ENCODE measurements at places on chromosomes 3 and 15.
A peak's percentile ranks its signal among the peaks of the same experiment; 100 is the strongest.

DNA sequence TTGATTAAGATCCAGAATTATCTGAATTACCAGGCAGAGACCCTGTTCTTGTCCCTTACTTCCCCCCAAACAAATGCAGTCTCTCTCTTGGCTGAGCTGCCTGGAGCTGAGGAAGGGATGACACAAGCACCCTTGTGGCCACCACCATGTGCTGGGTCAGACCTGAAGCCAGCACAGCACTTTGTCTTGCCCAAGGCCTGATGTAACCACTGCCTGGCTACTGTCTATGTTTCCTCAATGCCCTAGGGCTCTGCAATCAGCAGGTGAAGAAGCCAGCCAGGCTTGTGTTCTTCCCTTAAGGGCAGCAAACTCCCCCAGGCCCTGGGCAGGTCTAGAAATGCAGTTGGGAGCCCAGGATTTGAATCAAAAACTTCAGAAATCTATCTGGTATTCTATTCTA, 15.8 kb upstream of the CASR start:
- H3K4me3 ChIP-seq: no peak overlapping the region
- no peaks in the 10 kb centered on the region for H3K4me1 ChIP-seq
- H3K27me3 ChIP-seq: no peaks in the 10 kb centered on the region
- H3K36me3 ChIP-seq: no peaks in the 10 kb centered on the region
- H3K27ac ChIP-seq: no peak overlapping the region

- no peak overlapping the region for H3K4me3 ChIP-seq
- H3K36me3 ChIP-seq: no peaks in the 10 kb centered on the region
- H3K4me1 ChIP-seq: no peaks in the 10 kb centered on the region
- H3K27me3 ChIP-seq: no peaks in the 10 kb centered on the region
- no peak overlapping the region for H3K27ac ChIP-seq
These were observed 35.8 kb downstream of the LMCD1 start for GRCh38 chr3:8537440-8537839.

- no peak for DNase-seq
- no peak overlapping the region for H3K27ac ChIP-seq
- H3K4me3 ChIP-seq: no peak overlapping the region
- H3K27me3 ChIP-seq: no peaks in the 10 kb centered on the region
- no peaks in the 10 kb centered on the region for H3K36me3 ChIP-seq
These were observed 120.4 kb downstream of the ZIC1 start for GRCh38 chr3:147529551-147529950.

GRCh38 chr3:194686816-194687637, 1.3 kb downstream of the FAM43A start:
- H3K36me3 ChIP-seq: no peaks in the 10 kb centered on the region
- DNase-seq: no peak
- H3K4me1 ChIP-seq: peaks cover 61% of the 10 kb centered on the region
- H3K4me3 ChIP-seq: peak overlapping the region; percentile 74

GRCh38 chr15:62454567-62455172, 289.6 kb upstream of the C2CD4B start:
- H3K27me3 ChIP-seq: peaks cover under 1% of the 10 kb centered on the region
- no peaks in the 10 kb centered on the region for H3K36me3 ChIP-seq
- H3K27ac ChIP-seq: no peak overlapping the region
- no peak for DNase-seq

DNA sequence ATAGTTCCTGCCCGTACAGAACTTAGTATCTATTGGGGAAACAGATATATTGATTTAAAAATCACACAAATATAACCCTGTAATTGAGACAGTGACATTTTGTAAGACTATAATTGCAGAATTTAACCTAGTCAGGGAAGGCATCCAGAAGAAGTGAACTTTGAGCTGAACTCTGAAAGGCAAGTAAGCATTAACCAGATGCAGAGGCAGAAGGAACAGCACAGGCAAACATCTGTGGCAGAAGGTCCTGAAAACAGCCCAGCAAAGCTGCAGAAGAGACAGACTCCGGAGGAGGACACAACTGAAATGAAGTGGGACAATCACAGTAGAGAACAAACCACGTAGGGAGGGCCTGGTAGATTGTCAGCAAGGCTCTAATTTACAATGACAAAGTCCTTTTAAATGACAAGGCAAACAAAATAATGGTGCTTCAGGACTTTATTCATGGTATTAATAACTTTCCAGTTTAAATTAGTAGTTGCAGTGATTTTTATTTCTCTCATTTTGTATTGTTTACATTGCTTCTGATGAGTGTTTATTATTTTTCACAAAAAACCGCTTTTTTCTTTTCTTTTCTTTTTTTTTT, 14.5 kb downstream of the BCL2A1 start:
- peaks cover 11% of the 10 kb centered on the region for H3K36me3 ChIP-seq
- H3K4me3 ChIP-seq: no peak overlapping the region
- H3K27ac ChIP-seq: no peak overlapping the region
- no peaks in the 10 kb centered on the region for H3K27me3 ChIP-seq

DNA sequence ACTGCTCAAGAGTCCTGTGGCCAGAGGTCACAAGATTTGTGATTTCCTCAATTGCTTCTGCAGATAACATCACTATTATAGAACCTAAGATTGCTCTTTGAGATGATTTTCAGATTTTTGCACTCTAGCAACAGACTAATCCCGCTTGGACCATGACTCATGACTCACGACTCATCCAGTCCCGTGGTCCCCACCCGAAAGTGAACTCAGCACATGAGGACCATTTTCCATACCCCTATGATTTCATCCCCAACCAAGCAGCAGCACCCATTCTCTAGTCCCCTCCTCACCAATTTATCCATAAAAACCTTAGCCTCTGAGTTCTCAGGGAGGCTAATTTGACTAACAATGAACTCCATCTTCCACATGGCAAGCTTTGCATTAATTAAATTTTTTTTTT, 106.3 kb upstream of the ALCAM start:
- DNase-seq: no peak
- no peaks in the 10 kb centered on the region for H3K36me3 ChIP-seq
- H3K4me1 ChIP-seq: no peaks in the 10 kb centered on the region
- no peak overlapping the region for H3K4me3 ChIP-seq
- H3K27ac ChIP-seq: no peak overlapping the region

GRCh38 chr15:69887553-69887952, 210.2 kb downstream of the TLE3 start:
- no peak for DNase-seq
- no peaks in the 10 kb centered on the region for H3K27me3 ChIP-seq
- H3K36me3 ChIP-seq: no peaks in the 10 kb centered on the region
- H3K4me1 ChIP-seq: no peaks in the 10 kb centered on the region
